ENCODE measurements at places on chromosomes 12 and 14.

- no peak for DNase-seq
These were observed 384.7 kb downstream of the ALG10 start for GRCh38 chr12:34406996-34407300.

DNA sequence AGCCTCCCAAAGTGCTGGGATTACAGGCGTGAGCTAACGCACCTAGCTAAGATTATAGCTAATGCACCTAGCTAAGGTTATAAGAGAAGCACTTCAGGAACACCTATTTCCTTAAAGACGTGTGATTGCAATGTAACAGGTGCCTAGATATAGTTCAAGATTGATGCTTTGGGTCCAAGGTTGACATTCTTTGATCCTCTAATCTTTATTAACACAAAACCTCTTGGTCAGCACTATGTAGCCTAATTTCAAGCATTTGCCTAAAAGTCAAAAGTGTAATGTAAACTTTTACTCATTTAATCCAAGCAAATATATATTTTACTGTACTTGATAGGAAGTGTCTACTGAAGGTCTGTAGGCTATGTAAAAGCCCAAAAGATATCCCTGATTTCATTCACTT lies 36.5 kb downstream of the SCFD1 start:
- no peak for DNase-seq

GRCh38 chr14:87430810-87431209 lies 562.2 kb downstream of the GALC start:
- DNase-seq, result peak; percentile 1

GRCh38 chr12:132593521-132593920 lies 16.9 kb downstream of the LRCOL1 start:
- DNase-seq, result no peak

DNA sequence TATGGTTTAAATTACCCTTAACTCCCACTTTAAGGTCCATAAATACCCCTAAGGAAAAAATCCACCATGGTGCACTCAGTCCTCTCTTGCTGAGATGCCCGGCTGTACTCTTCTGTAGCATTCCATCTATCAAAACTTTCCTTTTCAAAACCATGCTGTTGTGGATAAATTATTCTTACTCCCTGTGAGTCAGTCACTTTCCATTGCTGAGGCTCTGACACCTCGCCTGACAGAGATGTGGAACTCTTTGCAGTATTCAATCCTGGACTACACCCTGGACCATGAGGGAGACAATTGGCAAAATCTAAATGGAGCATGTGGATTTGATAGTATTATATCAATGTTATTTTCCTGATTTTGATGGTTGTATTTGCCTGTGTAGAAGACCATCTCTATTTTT lies 49.1 kb downstream of the AVPR1A start:
- DNase-seq, result no peak

DNA sequence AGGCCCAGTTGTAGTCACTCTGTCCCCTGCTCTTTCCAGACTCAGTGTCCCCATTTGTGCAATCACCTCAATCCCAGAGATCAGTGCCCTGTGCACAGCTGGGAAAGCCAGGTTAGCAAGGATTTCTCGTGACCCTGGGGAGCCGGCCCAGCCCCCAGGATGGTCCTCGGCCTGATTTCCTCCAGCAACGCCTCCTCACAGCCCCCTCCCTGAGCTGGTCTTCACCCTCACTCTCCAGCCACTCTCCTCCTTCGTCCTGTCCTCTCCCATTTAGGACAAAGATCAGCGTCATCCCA lies 194.8 kb upstream of the C14orf180 start:
- DNase-seq, result no peak

DNA sequence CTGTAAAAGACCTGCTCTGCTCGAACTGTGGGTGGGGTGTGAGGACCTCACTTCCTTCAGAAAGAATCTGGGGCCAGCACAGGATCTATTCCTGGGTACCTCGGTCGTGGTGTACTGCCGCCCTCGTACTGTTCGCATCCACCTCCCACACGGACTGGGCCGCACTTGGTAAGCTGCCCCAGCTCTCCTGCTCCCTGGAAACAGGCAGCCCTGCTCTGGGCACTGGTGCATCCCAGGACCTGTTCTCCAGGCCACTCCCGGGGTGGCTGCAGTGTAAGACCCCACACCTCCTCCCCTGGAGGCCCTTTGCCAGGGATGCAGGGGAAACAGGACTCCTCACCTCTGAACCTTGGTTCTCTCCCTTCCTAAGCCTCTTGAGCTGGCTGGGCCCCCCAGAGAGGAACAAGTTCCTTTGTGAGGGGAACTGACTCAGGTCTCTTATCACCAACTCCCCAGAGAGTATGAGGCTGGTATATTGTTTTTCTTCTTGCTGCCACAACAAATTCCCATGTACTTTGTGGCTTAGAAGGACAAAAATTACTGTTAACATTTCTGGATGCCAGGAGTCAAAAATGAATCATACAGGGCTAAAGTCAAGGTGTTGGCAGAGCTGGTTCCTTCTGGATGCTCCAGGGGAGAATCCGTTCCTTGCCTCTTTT lies 276.5 kb downstream of the NUAK1 start:
- no peak for DNase-seq

- DNase-seq, result no peak
These were observed 34.9 kb downstream of the TRMT5 start for GRCh38 chr14:60945984-60946383.

DNA sequence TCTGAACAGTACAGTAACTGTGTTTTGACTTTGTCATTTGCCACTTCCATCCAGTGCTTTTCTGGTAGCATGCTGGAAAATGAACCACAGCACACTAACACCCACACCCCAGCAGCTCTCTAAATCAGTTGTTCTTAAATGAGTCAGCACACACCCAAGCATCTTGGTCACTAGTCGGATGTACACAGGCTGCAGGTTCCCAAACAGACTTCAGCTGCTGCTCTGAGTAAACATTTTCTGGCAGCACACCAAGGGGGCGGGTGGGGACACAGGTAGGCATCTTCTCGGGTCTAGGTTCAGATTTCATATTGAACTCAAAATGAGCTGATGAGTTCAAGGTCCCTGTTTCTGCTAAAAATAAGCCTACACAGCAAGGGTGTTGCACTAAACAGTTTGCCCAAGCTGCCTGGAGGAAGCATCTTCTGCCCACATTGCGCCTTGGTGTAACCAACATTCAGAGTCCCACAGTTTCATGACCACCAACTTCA lies 39.8 kb downstream of the IFNG start:
- no peak for DNase-seq

DNA sequence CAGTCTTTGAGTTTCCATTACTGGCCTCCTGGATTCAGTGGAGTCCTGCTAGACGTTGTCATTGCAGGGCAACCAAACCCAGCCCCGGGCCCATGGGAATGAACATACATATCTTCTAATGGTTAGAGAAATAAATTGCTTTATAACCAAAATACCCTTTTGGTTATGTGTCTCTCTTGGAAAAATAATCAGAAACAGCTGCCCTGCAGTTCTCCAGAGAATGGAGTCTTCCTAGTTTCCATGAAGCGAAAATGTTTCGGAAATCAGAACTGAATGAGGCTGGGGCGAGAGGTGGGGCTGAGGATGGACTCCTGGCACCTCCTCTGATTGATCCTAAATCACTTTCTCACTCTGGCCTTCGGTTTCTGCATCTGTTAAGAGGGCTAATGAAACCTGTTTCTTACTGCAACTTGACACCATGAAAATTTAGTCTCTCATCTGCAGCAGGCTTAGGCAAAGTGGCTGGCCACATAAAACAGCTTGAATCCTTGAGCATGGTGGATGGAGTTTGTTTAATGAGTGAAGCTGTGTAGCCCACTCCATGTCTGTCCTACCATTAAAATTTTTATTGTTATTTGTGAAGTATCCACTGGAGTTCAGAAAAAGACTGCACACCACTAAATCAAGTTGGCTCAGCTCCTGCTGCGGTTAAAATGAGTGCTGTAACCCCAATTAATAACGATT lies 198.9 kb downstream of the CACNA1C start:
- DNase-seq, result peak; percentile 66

DNA sequence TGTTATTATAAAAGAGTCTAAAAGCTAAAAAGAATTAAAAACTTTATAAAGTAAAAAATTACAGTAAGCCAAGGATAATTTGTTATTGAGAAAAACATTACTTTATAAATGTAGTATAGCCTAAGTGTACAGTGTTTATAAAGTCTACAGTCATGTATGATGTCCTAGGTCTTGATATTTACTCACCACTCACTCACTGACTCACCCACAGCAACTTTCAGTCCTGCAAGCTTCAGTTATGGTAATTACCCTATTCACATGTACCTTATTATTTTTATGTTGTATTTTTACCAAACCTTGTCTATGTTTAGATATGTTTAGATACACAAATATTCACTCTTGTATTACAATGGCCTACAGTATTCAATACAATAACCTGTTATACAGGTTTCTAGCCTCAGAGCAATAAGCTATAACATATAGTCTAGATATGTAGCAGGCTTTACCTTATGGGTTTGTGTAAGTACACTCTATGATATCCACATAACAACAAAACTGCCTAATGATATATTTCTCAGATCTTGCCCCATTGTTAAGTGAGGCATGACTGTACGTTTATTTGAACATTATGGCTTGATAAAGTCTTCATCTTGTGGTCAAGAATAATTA lies 113.7 kb upstream of the KITLG start:
- no peak for DNase-seq

DNA sequence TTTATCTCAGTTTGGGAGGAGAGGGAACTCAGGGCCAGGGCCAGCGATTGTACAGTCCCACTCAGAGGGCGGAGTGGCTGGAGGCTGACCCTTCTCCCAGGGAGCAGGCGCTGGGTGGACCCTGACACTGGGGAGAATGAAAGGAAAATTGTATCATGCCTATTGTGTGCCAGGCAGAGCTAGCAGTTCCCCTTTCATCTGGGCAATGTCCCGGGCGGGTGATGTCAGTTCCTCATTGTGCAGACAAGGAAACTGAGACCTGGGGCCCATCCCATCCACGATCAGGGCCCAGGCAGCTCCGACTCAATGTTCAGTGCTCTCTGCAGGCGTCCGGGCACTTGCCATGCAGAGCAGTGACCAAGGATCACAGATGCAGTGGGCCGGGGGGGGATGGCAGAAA lies 101.9 kb upstream of the RTL1 start:
- DNase-seq, result no peak

DNA sequence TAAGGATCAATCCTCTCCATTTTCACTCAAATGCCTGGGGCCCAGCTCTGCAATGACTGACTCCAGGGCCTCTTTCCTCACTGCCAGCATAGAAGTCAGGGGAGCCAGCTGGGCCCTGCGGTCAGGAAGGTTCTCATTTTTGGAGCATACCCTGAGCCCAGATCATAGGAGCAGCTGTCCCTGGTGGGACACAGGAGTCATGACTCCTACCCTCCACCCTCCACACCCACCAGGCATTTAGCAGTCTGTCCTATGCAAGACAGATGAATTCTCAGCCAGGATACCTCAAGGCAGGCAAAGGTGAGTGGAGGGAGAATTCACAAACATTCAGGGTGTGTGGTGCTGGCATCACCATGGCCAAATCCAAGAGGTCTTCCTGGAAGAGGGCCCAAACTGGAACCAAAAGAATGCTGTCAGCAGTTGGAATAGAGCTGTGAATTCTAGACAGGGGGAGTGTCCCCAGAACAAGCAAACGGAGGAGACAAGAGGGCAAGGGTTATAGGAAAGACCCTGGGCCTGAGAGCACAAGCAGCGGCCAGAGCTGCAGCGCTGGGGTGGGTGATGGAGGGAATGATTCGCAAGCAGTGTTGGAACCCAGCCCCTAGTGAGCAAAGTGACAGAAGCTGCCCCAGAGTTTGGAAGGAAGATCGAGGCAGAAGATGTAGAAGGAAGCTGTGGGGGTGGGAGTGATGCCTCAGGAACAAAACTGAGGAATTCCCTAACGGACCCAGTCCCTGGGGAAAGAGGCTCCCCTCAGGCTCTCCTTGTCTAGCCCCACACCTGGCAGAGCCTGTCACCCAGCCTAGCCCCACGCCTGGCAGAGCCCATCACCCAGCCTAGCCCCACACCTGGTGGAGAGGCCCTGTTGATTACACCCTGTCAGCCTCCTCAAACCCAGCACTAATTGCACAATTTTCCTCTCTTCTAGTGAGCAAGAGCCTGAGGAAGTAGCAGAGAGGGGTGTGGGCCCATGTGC lies 4.5 kb upstream of the REM2 start:
- no peak for DNase-seq

DNA sequence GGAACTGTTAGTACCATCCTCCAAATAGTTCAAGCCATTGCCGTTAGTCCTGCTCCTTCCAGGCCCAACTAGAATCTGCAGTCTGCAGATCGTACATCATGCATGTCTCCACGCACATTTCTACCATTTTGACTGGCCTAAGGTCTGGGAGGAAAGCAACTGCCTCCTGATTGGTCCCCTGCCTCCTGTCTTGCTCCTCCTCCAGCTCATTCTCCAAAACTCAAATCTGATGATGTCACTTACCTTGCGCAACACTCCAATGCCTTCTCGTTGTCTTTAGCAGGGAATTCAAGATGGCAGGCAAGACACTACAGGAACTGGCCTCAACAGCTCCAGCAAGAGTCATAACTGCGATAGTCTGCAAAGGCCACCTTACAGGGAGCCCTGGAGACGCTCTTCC lies 9.7 kb upstream of the HCAR1 start:
- DNase-seq, result no peak

DNA sequence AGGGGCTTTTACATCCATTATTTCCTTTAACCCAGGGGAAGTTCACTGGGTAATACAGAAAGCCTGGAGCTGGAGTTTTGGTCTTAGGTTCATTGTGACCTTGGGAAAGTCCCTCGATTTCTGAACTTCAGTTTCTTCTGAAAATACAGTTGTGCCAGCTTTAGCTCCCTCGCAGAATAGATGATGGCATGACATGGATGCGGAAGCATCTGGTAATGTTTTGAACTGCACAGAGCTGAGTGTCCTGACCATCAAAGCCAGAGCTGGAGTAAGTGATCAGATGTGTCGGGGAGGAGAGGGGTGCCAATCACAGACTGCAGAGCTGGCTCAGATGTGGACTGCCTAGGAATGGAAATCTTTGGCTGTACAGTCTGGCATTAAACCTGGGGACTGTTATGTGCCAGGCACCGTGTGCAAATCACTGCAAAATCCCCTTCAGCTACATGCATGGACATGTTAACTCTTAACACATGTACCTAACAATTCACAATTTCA lies 180.9 kb downstream of the ETV6 start:
- DNase-seq, result peak; percentile 30

GRCh38 chr12:92539976-92540781 lies 162.6 kb upstream of the PLEKHG7 start:
- no peak for DNase-seq
